Fibroblast of the aortic adventitia (primary cell): ENCODE measurements at places on chromosomes 16 and 17. TPM values are rescaled to one million over a fixed set of nuclear protein-coding genes. Genes with fewer than 3 reads are reported as not detected.

DNA sequence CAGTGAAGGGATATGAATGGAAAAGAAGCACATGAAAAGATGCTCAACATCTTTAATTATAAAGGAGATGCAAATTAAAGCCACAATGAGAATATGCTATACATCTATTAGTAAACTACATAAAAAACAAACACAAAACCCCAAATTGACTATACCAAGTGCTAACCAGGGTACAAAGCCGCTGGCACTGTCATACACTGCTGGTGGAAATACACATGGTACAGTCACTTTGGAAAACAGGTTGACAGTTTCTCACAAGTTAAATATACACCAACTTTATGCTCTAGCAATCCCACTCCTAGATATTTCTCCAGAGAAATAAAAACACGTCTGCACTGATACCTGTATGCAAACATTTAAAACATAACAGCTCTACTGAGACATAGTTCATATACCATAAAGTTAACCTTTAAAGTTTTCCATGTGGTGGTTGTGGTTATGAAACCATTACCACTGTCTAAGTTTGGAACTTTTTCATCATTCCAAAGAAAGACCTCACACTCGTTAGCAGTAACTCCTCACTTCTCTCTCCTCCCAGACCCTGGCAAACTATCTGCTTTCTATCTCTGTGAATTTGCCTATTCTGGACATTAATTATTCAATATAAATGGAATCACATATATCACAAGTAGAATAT, 42.7 kb downstream of the ADGRG5 start:
- DNase-seq: no peak

DNA sequence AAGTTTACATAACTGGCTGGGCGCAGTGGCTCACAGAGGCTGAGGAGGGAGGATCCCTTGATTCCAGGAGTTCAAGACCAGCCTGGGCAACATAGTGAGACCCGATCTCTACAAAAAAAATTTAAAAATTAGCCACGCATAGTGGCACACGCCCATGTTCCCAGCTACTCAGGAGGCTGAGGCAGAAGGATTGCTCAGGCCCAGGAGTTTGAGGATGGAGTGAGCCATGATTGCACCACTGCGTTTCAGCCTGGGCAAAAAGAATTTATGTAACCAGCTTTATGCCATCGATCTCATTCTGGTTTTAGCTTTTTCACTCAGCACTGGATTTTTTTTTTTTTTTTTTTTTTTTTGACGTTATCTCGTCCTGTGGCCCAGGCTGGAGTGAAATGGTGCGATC, 9.1 kb upstream of the CD300E start:
- no peak for DNase-seq

DNA sequence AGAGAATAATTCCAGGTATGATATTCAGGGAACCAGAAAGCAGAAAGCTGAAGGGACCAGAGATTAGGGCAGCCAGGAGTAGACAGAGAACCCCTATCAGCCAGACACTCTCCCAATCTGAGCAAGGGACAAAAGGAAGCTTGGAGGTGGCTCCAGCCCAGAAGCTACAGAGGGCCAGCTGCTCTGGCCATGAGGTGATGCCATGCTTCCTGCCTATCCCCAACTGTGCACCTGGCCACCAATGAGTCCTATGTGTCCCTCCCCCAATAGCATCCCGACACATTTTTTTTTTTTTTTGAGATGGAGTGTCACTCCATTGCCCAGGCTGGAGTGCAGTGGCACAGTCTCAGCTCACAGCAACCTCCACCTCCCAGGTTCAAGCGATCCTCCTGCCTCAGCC, 30.0 kb downstream of the NSMCE1 start:
- DNase-seq: no peak

DNA sequence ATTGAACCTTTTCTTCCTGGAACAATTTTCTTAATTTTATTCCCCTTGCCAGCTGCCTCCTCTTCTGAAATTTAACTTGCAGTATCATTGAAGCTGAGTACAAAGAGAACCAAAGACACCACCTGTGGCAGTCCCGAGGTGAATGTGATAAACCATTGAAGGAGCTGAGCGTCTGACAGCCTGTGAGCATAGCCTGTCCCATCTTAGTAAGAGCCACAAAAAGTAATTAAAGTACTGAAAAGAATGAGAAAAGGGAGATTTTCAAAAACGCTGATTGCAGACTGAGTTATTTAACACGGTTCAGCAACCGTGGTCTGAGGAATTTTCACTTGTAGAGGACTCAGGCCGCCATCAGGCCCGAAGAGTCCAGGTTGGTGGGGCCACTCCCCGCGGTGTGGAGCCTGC, 27.2 kb upstream of the ST6GALNAC1 start:
- no peak for DNase-seq

DNA sequence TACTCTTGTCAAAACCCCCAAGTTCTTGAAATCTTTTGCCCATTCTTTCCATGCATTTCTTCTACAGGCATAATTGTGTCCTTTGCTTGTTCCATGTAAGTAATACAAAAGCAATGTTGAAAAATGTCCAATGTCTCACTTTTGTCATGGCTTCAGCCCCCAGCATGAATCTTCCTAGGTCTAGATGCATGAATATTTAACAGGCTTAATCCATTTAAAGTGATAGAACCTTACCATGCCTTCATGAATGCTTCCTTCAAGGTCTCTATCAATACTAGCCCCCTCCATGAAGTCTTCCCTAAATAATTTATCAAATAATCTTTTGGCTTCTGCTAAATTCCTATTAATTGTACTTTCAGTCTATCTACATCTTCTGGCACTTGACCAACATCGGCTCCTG, 46.1 kb upstream of the ANKFY1 start:
- no peak for DNase-seq

- peak; percentile 89 for DNase-seq
These were observed 1.8 kb downstream of the RAI1 start for GRCh38 chr17:17682737-17683680.

- no peak for DNase-seq
These were observed 93.2 kb upstream of the PIRT start for GRCh38 chr17:10931133-10931532.

GRCh38 chr16:3131755-3132377, 3.0 kb upstream of the ZNF213 start:
- DNase-seq: peak; percentile 55

GRCh38 chr17:58333736-58334207, 5.2 kb upstream of the TSPOAP1 start:
- DNase-seq: no peak

DNA sequence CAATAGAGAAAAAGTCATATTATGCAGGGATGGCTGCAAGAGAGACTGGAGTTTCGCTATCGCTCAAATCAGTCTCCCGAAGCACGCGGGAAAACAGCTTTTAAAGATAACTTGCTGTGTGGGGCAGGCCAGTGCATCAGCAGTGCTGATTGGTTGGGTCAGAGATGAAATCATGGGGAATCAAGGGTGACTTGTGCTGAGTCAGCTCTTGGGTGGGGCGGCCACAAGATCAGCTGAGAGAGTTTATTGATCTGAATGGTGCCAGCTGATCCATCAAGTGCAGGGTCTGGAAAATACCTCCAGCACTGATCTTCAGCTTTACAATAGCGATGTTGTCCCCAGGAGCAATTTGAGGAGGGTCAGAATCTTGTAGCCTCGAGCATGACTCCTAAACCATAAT, 430.5 kb downstream of the RBFOX1 start:
- no peak for DNase-seq

GRCh38 chr16:67246756-67247191, 507 bp downstream of the FHOD1 start:
- DNase-seq: no peak

Gene SLC6A4
- 0.41 and 23.8 TPM in 2 replicates for total RNA-seq

Gene C17orf50
- total RNA-seq: not detected in 2 replicates

Gene TCAP
- total RNA-seq: 0.36 and 0.49 TPM in 2 replicates

Gene NIP7
- total RNA-seq: 23.0 and 27.9 TPM in 2 replicates

Gene CCDC200
- not detected in 2 replicates for total RNA-seq
